Mesenteric fat pad (tissue), 1 donor: ENCODE measurements at places on chromosomes 1 and 21.

GRCh38 chr21:32371913-32372314 lies 20.9 kb downstream of the URB1 start:
- no peak for DNase-seq

DNA sequence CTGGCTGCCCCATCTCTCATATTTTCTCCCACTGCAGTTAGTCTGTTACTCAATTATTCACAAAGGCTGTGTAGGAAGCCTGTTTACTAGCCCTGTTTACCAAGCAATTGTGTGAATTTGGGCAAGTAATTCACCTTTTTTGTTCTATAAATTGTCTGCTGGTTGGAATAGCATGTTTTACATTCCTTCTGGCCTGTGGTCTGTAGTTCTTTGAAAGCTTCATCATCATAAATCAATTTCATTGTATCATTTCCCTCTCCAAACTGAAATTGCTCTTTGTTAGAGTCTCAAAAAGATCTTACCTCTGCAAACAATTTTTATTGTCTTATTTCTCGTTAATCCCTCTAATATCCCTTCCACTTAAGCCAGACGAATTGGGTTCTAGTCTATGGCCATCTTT lies 1059.5 kb upstream of the ADGRL4 start:
- no peak for DNase-seq

DNA sequence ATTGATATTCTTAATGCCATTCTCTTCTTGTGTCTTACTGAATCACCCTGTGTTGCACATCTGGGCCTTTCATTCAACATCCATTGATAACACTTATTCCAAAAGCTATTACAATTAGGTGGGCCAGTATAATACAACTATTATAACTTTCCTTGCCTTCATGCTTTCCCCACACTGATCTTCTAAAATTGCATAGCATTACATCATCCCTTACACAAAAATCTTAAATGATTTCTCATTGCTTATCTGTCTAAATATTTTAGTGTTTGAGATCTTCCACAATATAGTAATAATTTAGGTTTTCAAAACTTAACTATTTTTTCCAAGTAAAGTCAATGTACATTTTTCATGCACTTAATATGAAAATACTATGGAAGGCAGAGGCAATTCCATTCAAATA lies 1634.1 kb downstream of the PLA2G4A start:
- no peak for DNase-seq

DNA sequence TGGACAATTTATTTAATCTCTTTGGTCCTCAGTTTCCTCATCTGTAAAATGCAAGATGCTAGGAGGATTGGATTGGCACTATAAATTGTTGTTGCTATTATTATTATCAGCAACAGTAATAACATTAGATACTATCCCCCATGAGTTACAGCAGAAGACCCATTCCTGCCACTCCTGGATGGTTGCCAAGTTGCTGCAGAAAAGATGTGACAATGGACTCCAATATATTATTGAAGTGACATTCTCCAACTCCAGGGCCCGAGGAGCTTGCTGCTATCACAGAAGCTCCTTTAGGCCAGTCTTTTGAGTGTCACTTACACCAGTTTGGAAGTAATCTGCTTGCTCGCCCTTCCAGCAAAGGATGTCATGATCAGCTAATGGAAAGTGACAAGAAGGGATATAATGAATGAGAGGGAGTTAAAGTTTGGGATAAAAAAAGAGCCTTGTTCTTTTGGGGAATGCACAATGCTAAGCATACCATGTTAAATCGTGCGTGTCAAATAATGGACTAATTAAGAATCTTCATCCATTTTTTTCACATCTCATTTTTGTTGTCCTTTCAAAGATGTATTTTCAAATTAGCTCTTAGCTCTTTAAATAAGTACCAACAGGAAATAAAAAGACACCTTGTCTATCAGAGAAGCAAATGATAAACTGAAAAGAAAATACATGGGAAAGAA lies 19.5 kb upstream of the PROX1 start:
- DNase-seq: no peak

DNA sequence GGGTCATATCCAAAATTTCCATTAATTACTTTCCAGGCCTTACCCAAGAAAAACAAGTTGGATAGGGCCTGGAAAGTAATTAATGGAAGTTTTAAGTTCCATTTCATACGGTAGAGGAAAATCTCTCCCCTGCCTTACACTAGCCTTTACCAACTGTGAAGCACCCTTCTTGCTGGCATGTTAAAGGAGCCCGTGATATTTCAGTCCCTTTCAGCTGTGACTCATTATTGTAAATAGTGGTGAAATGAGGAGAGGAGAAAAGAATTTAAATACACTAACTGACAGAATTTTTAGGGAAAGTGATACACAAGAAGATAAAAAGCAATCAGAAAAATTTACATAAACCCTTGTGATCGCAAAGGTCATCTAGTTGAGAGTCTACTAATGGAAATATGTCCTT lies 20.3 kb upstream of the KAZN start:
- DNase-seq: no peak

DNA sequence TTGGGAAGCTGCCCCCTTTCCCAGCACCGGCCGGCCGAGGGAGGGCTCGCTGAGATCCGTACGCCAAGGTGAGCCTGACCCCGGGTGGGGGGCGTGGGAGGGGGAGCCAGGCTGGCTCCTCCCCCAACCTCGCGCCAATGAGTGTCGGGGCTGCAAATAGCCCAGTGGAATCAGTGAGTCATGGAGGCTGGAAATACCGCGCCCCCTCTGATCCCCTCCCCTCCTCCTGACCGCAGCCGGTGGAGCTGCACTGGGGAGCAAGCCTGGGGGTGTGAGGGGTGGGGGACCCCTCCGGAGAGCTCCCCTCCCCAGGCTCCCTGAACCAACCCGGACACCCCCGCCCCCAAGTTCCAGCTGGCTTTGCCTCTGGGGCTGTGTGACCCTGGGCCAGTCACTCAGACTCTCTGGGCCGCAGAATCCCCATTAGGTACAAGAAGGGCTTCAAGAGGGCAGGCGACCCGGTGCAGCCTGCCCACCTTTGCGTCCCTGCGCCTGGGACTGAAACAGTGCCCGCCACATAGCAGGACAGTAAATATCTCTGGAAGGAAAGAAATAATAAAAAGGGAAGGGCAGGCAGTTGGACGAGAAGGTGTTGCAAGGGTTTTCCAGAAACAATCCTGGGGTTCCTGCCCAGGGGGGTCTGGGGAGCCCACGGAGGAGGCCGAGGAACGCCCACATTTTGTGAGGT lies 4.5 kb downstream of the HSPB7 start:
- no peak for DNase-seq

DNA sequence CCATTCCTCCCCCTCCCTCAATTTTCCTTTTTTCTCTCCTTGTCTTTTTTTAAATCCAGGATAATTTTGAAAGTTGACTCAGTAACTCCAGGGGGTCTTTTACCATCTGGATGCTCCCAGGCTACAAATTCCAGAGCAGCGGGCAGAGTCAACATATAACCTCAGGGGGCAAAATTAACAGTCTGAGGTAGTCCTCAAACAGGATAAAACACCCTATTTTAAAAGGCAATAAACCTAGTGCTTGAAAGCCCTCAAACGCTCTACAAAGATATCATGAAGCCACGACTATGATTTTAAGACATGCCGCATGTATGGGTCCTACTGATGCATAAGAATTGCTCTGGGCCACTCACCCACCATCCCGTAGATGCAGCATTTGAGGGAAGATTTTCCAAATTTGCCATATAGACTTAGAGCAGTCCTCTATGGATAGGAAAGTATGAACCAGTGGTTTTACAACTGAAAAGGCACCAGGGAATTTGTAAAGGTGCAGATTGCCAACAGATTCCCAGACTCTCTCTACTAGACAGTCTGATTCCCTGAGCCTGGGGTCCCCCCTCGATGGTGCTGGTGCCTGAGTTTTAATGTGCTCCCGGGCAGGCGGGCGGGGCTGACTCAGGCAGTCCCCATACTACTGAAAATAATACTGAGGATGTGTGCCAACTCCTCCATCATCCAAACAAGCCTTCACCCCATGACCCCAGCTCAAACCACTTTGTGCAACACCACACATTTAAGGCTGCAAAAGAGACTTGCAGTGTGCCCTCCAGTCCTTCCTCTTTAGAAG lies 37.2 kb downstream of the PTPN14 start:
- no peak for DNase-seq

- no peak for DNase-seq
Measured at GRCh38 chr1:20291645-20292084, 990 bp downstream of the VWA5B1 start.

- DNase-seq: no peak
Measured at GRCh38 chr1:103788377-103788776, 38.7 kb downstream of the AMY1C start.

DNA sequence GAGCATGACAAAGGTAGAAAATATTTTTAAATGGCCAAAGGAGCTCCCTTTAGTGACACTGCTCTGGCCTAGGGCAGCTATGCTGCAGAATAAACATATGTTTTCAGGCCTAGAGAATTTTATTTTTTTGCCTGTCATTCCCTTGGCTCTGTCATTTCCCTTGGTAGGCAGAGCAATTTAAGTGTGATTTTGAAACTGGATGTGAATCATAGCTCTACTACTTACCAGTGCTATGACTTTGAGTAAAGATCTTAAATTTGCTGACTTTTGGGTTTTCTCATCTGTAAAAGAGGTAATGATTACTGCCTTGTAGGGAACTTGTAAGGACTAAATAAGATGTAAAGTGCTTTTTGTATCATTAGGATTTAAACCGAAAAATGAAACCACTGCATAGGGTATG lies 189.0 kb upstream of the ZRANB2 start:
- no peak for DNase-seq
